H9 (cell line): ENCODE measurements at places on chromosomes 2 and 18.

GRCh38 chr18:77737405-77737804 is 487.8 kb downstream of the GALR1 start:
- no peak for DNase-seq

- no peak for DNase-seq
Measured at GRCh38 chr2:112073875-112074274, 18.8 kb downstream of the TMEM87B start.

DNA sequence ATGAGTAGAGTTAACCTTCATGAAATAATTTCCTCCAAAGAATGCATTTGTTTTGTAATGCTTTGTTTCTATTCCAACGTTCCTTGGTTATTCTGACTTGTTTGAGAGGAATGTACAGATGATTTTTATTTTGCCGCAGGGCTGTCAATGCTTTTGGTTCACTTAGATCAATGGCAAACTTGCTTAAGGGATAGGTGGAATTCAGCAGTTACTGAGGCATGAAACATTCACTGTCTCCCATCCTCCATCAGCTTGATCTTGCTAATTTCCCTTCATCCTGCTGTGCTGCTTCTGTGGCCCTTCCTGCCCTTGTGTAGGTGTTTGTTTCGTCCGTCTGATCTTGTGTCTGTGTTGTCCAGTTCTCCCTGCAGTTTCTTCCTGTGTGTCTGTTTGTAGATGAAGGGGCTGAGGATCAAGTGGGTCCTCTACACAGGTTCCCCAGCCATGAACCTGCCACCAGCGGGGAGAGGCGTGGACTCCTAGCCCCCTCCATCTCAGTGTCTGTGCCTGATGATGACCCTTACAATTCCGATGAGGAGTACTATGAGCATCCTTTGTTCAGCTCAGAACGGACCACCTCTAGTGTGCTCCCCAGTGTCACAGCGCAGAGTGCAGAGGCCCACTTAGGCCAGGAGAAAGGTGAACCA is 84.2 kb upstream of the UNC80 start:
- no peak for DNase-seq

GRCh38 chr18:56722518-56722917 is 71.4 kb downstream of the WDR7 start:
- DNase-seq, result no peak

DNA sequence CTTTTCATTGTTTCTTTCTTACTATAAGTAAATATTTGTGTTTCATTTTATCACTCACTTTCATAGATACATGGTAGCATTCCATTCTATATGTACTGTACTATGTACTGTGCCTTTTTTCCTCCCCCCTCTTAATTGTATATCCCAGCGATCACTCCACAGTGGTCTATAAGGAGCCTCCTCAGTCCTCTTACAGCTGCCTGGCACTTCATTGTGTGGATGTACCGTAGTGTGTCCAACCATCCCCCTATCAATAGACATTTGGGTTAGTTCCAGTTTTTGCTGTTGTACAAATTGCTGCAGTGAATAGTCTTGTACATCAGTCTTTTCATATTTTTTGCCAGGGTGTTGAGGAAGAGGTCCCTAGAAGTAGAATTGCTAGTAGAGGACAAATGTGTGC is 21.4 kb upstream of the DRC1 start:
- no peak for DNase-seq

DNA sequence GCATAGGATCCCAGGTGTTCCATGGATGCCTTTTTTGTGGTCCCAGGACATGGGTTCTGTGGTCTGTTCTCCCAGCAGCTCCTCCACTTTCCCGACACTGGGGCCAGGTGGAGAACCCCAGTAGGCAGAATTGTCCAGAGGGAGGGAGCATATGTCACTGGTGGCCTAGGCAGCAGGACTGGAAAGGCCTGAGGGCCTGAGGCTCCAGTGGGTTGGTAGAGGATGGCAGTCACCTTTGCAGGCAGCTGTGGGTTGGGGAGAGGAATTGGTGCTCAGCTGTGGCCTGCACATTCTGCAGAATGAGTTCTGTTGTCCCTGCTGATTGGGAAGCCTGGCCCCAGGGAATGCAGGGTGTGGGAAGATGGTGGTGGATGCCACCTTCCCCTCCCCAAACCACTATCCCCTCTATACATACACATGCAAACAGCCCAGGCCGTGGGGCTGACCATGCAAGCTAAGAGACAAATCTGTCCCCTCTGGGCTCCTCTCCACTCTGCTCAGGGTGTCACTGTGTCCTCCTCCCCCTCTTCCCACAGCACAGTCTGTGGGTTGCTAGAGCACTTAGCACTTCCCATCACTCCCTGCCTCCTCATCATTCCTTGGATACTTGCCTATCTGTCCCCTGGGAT is 11.4 kb downstream of the CTIF start:
- no peak for DNase-seq

GRCh38 chr2:206766057-206766930 is 888 bp downstream of the FASTKD2 start:
- no peak for DNase-seq

- DNase-seq, result no peak
Measured at GRCh38 chr2:162014751-162015150, 59.3 kb downstream of the DPP4 start.

- no peak for DNase-seq
Measured at GRCh38 chr2:20130821-20131645, 79.6 kb upstream of the LAPTM4A start.

DNA sequence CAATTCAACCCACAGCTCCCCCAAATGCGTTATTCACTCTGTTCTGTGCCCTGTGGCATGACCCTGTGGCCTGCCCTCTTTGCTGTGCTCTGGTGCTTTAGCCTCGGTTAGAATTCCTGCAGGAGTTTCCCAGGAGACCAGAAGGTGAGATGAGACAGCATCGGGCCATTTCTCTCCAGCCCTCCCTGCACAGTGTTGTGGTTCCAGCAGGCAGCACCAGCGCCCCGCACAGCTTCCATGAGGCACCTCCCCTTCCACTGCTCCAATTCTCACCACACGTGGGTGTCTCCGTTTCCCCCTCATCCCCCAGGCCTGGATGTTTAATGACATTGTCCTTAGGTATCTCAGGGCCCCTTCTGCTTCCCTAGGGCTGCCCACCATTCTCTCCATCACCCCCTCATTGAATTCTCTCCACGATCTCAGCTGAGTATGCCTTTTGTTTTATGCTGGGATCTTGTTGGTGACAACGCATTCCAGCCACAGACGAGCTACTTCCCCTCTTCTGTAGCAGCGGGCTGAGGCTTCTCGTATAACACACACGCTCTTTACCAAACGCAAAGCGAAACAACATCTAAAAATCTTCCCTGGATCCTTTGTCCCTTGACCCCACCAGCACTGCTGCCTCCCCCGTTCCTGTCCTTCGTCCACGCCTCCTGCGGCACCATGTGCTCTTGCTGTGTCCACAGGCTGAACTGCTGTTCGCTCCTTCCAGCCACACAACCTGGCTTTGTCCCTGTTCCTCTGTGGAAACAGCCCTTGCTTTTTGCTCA is 35.1 kb downstream of the ACKR3 start:
- no peak for DNase-seq

GRCh38 chr2:47243596-47244323 is 88.7 kb upstream of the STPG4 start:
- DNase-seq, result no peak

- no peak for DNase-seq
Measured at GRCh38 chr18:11502368-11502767, 107.0 kb upstream of the SLC35G4 start.

DNA sequence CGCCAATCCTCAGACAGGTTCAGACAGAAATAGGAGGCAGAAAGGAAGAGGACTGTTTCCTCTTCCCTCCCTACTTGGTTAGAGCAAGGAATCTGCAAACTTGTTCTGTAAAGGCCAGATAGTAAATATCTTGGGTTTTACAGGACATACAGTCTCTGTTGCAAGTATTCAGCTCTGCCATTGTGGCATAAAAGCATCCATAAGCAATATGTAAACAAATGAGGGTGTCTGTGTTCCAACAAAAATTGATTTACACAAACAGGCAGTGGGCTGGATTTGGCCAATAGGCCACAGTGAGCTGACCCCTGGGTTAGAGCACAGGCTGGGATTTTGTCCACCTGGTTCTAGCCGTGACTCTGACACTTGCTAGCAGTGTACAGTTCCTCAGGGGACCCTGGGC is 89.4 kb downstream of the NRP2 start:
- DNase-seq, result no peak

- no peak for DNase-seq
Measured at GRCh38 chr2:112918256-112918655, 7.3 kb downstream of the IL37 start.

DNA sequence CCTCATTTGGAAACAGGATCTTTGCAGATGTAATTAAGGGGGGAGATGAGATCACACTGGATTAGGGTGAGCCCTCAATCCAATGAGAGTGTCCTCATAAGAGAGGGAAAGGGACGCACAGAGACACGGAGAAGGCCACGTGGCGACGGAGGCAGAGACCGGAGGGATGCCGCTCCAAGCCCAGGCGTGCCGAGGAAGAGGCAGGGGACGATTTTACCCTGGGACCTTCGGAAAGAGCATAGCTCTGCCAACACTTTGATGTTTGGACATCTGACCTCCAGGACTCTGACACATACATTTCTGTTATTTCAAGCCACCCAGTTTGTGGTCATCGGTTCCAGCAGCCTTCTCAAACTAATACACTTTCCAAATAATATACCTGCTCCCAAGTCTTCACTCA is 84.4 kb upstream of the ZCCHC2 start:
- no peak for DNase-seq

- DNase-seq, result no peak
Measured at GRCh38 chr2:173739006-173739405, 226.2 kb downstream of the SP3 start.
